ENCODE measurements at places on chromosomes 7 and 10.

DNA sequence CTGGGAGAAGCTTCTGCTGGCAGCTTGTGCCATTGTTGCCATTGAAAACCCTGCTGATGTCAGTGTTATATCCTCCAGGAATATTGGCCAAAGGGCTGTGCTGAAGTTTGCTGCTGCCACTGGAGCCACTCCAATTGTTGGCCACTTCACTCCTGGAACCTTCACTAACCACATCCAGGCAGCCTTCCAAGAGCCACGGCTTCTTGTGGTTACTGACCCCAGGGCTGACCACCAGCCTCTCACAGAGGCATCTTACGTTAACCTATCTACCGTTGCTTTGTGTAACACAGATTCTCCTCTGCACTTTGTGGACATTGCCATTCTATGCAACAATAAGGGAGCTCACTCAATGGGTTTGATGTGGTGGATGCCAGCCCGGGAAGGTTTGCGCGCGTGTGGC is 220.7 kb downstream of the ADK start:
- DNase-seq = no peak

DNA sequence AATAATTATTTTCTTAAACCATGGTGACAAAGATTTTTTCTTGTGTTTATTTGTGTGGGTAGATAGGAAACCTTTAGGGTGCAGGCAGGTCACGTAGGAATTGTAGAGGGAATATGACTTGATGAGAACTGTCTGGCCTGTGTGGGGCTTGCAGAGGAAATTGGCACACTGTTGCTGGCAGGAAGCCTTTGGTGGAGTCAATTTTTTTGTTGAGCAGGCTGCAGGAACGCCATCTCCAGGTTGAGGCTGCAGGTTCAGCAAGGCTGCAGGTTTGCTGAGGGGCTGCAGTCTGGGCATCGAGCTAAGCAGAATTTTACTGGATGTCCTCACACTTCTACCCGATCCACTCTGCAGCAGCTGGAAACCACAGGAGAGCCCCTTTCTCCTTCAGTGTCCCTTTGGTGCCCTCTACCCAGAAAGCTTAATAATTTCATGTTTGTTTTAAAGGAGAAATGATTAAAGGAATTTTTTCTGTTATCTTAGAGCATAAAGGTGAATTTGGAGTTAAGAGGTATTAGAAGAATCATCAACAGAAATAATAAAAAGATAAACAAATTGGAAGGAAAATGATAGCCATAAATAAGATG is 37.0 kb downstream of the TBC1D12 start:
- DNase-seq = peak; percentile 37

DNA sequence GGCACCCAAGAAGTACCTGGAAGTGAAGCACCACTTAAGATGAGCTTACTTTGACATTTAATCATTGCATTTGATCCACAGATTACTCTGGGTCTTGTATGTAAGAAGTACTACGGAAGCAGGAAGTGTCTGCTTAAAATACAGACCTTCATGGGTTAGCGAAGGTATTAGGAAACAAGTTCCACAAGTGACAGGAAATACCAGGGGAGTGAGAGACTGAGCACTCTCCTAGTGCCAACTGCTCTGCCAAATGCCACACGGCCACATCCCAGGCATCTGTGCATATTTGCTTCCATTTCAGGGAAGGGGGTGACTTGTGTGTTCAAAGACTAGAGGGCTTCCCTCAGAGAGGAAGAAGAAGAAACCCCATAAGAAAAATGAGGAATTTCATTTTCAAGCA is 57.2 kb upstream of the ANK3 start:
- DNase-seq = no peak

- no peak for DNase-seq
These were observed 13.2 kb downstream of the LDB1 start for GRCh38 chr10:102106998-102107397.

DNA sequence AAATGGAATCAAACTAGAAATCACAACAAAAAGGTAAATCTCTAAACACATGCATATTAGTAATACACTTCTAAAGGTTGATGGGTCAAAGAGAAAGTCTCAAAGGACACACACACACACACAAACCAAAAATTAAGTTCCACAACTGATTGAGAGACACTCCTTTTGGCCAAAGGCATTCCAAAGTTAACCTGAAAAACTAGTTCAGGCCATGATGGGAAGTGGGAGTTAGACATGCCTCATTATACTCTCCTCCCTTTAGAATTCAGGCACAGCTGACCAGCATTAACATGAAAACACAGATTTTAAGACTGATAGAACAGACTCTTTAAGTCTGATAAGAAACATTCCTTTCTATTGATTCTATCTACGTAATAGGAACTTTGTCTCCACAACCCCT is 332.4 kb upstream of the IGFBP3 start:
- no peak for DNase-seq

DNA sequence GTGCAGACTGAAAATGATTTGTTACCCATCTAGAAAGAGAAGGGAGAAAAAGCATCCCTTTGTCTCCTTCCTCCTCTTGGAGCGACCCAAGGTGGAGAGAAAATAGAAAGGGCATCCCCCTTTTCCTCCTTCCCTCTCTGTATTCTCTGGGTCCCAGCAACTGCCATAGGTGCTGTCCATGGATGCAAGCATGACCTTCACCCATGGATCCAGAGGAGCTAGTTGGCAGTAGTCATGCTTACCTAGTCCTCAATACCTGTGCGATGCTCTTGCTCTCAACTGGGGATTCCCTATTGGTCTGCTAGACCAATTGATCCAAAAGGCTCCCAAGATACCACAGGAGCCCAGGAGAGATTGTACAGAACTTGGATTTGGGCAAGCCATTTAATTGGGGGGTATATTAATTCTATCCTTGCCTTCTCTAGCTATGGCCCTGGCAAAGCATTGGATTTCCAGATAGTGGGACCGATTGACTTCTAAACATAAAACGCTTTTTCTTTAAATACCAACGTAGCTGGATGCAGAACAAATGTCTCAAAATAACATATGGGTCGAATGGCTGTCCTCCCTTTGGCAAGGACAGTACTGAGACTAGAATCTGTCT is 547.8 kb upstream of the IGFBP3 start:
- peak; percentile 38 for DNase-seq

- no peak for DNase-seq
These were observed 31.2 kb downstream of the OSBPL3 start for GRCh38 chr7:24948739-24949138.

DNA sequence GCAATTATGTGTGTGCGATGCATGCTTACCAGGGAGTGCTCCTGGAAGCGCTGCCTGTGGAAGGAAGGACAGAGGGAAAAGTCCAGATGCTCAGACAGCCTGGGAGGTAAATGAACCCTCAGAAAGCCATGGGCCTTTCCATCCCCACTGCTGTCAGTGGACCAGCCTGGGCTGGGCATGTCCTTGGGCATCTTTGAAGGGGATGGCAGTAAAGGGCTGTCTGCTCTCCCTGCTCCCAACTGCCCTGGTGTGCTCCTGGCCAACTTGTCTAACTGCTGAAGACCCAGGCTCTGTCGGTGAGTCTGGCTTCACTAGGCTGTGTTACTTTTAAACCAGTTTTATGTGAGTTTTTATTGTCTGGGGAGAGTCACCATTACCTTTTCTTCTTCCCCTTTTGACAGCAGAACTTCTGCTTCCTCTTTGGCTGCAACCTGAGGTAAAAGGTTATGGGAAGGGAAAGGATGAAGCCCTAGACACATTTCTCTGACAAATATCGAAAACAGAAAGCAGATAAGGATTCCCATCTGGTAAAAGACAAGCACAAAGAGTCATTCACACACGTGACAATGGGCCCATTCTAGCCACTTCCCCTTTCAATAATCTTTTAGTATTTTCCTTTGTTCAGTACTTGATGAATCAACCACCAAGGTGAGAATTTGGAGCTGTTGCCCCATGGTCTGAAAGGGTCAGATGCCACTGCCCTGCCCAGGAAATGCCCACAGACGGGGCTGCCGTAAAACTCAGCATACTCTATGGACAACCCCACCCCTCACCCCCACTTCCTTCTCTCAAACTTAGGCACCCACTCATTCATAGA is 27.6 kb upstream of the PIK3AP1 start:
- peak; percentile 89 for DNase-seq

DNA sequence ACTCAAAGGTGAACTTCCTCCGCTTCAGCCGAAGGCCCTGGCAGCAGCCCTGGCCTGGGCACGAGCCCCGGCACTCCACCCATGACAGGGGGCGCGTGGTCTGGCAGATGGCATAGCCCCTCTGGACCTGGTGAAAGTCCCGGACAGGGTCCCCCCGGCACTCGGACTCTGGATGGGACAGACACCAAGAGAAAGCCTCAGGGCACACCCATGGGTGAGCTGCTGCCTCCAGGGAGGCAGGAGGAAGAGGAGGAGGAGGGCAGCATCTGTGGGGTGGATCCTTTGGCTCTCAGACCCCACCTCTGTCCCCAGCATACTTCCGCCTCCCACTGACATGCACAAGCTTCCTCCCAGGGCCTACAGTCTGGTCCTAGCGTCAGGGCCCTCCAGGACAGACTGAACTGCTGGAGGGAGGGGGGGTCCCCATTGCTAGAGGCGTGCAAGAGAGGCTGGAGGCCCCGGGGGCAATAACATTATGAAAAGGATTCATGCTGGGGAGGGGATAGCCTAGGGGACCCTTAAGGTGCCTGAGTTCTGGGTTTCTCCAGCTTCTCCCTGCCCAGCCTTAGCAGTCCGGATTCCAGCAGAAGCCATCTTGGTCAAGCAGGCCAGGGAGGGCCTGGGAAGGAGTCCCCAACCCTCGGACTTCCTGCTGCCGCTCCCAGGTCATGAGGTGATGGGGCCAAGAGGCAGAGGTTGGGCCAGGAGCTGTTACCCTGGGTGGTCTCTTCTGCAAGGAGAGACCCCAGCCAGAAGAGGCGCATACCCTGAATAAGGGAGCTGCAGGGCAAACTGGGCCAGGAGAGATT is 169.3 kb downstream of the LCOR start:
- no peak for DNase-seq

- DNase-seq = no peak
These were observed 22.4 kb downstream of the RHOBTB1 start for GRCh38 chr10:60921633-60922032.

GRCh38 chr10:114953047-114953446 is 15.1 kb downstream of the TRUB1 start:
- no peak for DNase-seq

DNA sequence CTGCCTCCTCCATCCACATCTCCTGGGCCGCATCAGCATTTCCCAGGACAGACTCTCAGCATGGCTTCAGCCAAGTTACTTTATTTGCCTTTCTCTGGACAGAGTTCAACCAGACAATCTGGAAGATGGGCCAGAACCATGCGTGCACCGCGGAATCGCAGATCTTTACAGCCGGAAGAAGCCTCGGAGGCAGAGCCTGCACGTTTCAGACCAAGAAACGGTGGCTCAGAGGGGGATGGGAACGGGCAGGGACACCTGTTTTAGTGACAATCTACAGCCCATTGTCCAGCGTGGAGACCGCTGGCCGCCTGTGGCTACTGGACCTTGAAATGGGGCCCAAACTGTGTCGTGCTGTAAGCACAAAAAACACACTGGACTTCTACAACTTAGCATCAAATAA is 3.5 kb downstream of the VIPR2 start:
- no peak for DNase-seq

DNA sequence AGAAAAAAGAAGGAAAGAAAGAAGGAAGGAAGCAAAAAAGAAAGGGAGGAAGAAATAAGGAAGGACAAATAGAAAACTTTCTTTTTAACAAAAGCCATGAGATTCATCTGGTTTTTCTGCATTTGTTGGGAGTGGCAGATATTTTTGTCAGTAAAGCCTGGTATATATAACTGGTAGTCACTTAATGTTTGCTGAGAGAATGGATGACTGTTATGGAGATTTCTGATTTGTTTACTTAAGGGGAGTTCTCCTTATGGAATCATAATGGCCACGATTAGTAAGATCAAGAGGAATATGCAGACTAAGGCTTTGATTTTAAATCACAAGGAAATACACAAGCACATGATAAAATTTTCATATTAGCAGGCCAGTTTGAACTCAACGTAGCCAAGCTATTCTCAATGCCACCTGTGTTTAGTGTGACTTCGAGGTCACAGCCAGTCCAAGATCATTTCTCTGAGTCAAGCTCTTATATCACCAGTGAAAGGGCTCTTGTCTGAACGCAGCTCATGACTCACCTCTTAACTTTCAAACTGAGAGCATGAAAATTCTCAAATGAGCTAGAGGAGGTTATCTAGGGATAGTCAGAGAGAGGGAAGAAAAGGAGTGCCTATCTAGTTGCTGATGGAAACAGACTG is 445.1 kb upstream of the ZMIZ1 start:
- no peak for DNase-seq

- DNase-seq = no peak
These were observed 228.3 kb downstream of the ADARB2 start for GRCh38 chr10:1509011-1509530.

GRCh38 chr10:34697351-34698247 is 117.5 kb downstream of the PARD3 start:
- DNase-seq = no peak

GRCh38 chr10:11783558-11783865 is 39.6 kb upstream of the PROSER2 start:
- no peak for DNase-seq

DNA sequence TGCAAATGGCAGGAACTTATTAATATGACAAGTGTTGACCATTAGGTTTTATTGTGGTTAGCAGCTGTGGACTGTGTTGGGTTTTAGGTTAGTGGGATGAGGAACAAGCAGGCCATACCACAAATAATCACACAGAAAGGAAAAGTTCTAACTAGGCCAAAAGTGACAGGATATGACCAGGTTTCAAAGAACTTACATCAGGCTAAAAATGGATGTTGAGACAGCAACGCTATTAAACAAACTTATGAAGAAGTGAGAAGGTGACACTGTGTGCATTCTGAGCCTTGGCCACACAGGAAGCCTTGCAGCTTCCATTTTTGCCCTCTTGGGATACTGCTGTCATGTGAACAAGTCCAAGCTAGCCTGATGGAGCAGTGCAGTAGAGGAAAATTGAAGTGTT is 568.8 kb downstream of the HTR7 start:
- DNase-seq = peak; percentile 57

DNA sequence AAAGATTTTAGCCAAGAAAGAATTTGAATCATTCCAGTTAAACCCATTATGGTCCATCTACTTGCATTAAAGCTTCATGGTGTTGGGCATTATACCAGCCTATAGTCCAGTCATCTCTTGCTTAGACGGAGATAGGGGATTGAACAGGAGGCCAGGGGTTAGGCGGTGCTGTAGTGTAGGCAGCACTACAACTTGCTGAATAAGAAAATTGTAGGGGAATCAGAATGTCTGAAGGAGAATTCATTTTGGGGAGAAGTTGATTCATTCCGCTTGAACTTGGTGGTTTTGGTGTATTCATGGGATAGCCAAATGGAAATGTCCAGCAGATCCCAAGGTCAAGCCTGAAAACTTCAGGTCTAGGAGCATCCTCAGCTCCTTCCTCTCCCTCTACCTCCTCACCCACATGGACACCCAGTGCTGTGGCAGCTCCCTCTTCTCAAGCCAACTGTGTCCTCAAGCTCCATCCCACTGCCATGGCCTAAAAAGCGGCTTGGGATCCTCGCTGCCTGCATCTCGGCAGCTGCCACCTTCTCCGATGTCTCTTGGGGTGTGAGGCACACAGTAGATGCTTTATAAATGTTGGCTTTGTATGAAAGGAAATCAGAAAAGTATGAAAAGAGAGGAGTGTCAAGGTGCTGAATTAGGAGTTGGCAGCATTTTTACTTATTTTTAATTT is 63.6 kb upstream of the MNX1 start:
- DNase-seq = no peak

Measured in OCI-M1 (cell line).